ENCODE measurements at places on chromosomes 2 and 18.

- DNase-seq, result no peak
Measured at GRCh38 chr2:162030363-162031190, 43.4 kb downstream of the DPP4 start.

DNA sequence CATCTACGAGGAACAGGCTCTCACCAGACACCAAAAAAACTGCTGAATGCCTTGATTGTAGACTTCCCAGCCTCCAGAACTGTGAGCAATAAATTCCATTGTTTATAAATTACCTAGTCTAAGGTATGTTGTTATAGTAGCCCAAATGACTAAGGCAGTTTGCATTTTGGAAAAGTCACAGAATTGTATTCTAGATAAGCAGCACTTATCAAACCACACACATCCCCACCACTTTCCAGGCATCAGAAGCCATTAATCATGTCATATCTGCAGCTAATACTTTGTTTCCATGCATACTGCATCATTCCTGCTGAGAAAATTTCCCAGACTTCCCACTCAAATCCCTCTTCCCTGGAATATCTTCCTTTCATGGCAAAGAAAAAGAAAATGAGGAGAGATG is 187.2 kb downstream of the INO80D start:
- no peak for DNase-seq

- no peak for DNase-seq
Measured at GRCh38 chr2:144548532-144549191, 28.7 kb upstream of the ZEB2 start.

DNA sequence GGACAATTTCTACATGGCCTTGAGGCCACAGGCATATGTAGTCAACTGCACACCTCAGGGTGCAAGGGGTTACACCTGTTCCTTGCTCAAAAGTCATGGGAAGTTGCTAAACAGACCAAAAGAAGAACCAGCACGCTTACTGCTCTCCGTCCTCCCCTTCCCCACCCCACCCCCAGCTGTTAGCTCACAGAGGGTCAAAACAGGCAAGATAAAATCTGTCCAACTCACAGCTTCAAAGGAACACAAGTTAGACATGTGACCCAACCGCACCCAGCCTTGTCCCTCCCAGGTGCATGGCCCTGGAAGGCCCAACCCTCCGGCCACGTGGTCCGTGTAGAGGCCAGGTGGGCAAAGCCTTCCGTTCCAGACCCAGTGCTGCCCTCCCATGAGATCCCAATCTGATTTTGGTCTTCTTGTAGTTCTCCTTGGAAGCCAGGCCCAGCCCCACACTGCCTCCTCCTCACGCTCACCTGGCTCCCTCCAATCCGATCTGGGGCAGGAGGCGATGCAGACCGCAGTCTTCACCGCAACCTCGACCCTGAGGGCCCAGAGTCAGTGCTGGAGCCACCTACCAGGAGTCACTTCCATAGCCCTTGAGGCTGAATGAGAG is 14.5 kb upstream of the ASPRV1 start:
- DNase-seq, result no peak

GRCh38 chr2:237471438-237472186 is 15.4 kb upstream of the MLPH start:
- peak; percentile 42 for DNase-seq

DNA sequence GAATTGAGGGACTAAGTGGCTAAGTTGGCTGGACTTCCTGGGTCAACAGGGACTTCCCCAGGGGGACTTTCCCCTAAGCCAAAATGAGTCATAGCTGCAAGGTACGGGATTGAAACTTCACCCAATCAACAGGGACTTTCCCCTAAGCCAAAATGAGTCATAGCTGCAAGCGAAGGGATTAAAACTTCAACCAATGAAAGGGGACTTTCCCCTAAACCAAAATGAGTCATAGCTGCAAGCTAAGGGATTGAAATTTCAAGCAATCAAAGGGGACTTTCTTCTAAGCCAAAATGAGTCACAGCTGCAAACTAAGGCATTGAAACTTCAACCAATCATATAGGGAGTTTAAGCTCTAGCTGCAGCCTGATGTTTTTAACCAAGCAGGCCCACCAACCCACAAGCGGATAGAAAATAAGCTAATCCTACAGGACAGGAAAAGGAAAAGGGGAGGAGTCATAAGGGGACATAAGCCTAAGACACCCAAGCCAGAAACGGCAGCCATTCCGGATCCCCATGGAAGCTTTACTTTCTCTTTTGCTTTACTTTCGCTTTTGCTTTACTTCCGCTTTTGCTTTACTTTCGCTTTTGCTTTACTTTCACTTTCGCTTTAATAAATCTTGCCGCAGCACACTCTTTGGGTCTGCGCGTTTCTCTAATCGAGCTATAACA is 1375.4 kb upstream of the CELF4 start:
- DNase-seq, result no peak

DNA sequence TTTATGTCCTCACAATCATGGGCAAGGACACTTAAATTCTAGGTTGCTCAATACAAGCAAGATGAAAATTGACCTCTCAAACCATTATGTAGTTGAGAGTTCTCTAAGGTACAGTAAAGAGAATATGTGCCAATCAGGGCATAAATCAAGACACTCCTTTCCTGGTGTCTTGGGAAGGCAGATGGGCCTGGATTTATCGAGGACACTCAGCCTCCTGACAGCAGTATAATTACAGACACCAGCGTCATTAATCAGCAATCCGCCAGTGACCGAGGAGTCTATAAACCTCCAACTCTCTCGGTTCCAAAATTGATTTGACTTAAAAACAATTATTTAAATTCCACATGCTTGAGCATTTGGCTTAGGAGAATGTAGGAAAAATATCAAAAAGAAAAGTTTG is 75.7 kb upstream of the DAPL1 start:
- DNase-seq, result no peak

DNA sequence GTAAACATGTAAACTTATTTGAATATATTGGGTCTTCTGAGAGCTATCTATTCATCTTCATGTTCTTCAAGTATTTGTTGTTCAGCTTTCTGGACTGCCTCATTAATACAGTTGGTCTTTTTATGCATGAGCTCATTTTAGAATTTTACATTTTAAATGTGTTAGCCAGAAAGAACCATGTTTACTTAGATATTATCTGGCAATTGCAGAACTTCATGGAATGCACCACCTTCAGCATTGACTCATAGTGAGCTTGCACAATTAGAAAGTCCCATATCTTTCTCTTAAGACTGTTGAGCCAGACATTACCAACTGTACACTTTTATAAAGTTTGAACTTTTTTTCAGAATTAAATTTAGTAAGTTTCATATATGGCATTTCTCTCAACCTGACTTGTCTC is 536.7 kb downstream of the RIT2 start:
- no peak for DNase-seq

- DNase-seq, result no peak
Measured at GRCh38 chr2:195508139-195508455, 148.9 kb upstream of the SLC39A10 start.

Data from D341Med (cell line).